ENCODE measurements at places on chromosomes 3 and 15. TPM values are rescaled to one million over a fixed set of nuclear protein-coding genes. Genes with fewer than 3 reads are reported as not detected.

Gene TMEM266
- not detected for total RNA-seq

Gene GOLGA6A
- not detected for total RNA-seq

Gene SKOR1
- not detected for total RNA-seq

Gene DLL4
- not detected for total RNA-seq

Gene EFHB
- not detected for total RNA-seq
